ENCODE measurements at places on chromosomes 7 and 10.

- no peak for DNase-seq
Observed at GRCh38 chr10:43859016-43859525, 210.4 kb upstream of the ZNF32 start.

DNA sequence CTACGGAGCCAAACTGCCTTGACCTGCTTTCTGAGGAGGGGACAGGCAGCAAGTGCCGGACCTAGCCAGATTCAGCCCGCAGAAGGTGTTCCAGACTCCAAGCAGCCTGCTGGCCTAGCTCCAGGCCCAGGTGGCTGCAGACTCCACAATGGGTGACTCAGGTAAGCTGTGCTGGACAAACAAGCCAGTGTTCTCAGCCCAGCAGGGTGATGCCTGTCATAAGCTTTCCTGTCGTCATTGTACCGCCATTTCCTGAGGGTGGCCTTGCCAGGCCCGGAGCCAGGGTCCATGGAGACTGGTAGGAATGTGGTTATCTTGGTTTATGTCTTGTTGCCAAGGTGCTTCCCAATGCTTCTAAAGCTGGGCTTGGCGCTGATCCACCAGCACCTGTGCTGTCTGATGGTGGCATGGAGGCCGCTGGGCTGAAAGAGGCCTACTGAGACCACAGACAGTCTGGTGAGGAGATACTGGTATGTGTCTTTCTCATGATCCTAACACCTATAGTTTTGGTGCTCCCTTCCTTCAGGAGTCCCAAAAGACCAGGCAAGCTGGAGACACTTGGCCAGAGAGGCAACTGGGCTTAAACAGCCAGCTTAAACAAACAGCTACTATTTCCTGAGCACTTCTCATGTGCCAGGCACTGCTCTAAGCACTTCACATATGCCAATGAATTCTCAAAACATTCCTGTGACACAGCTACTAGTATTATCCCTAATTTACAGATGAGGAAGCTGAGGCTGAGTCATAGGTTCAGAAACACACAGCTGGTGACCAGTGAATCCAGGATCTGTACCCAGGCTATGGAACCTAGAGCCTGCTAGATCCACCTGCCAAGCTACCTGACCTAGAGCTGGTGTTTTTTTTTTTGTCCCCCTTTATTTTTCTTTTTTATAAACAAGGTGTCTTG, 42.0 kb downstream of the ZC3HC1 start:
- DNase-seq, result peak; percentile 44

DNA sequence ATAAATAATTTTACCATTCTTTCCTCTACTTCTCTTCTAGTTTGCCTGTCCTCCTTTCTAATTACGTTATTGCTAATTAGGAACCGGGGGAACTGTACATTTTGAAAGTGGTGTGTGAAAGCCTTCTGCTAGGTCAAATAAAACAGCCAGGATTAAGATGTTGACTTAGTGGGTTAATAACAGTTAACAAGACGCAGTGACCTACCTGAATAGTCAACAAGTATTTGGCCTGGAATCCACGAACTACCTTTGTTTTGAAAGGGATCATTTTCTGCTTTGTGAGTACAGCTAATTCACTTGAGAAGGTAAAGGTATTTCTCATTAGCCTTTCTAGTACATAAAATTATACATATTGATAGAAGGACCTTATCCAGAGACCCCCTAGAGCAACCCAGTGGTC, 139.9 kb downstream of the COL28A1 start:
- DNase-seq, result no peak

- DNase-seq, result no peak
Observed at GRCh38 chr10:68301790-68302502, 29.9 kb upstream of the HNRNPH3 start.

DNA sequence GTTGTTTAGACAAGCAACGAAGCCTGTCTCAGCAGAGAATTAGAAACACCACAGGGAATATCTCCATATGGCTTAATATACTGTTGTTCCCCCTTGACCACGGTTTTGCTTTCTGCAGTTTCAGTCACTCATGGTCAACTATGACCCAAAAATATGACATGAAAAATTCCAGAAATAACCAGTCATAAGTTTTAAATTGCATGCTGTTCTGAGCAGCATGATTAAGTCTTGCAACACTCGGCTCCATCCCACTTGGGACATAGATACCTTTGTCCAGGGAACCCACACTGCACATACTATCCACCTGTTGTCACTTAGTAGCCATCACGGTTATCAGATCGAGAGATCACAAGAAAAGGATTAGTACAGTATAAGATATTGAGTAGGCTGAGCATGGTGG, 60.7 kb upstream of the FOXK1 start:
- no peak for DNase-seq

GRCh38 chr10:132077091-132077490, 11.3 kb downstream of the JAKMIP3 start:
- DNase-seq, result no peak

- DNase-seq, result no peak
Observed at GRCh38 chr10:88187472-88187871, 324.0 kb downstream of the PTEN start.

- no peak for DNase-seq
Observed at GRCh38 chr10:84117686-84118394, 21.5 kb upstream of the GHITM start.

DNA sequence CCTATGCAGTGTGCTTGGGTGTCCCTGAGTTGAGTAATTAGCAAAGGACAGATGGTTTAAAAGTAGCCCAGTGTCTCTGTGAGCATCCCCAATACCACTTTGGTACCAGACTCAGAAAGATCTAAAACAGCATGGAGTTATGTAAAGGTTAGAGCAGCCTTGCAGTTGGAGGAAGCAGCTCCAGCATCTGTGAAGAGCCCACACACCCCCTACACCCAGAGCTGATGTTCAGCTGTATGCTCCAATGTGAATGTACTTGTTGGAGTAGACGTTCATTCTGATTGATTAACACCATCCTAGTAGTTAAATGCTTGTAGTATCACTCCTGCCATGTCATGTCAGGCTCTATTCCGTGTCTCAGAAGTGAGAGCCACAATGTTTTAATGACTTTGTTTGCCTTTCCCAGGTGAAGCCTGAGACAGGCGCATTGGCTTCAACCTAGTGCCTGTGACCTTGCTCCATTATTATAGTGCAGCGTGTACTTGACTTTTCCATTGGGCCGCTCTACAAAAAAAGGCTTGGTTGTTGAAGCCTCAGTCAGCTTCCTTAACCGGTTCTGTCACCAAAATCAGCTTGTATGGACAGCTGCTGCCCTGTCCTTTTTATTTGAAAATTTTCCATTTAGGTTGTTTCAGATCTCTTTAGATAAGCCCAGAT, 154.2 kb downstream of the LCOR start:
- DNase-seq, result no peak

GRCh38 chr10:5547681-5547930, 22.8 kb downstream of the CALML3 start:
- DNase-seq, result no peak
